ENCODE measurements at places on chromosomes 12 and 14.
A peak's percentile ranks its signal among the peaks of the same experiment; 100 is the strongest.

GRCh38 chr12:72018036-72018435 is 79.4 kb downstream of the TPH2 start:
- no peak for DNase-seq

DNA sequence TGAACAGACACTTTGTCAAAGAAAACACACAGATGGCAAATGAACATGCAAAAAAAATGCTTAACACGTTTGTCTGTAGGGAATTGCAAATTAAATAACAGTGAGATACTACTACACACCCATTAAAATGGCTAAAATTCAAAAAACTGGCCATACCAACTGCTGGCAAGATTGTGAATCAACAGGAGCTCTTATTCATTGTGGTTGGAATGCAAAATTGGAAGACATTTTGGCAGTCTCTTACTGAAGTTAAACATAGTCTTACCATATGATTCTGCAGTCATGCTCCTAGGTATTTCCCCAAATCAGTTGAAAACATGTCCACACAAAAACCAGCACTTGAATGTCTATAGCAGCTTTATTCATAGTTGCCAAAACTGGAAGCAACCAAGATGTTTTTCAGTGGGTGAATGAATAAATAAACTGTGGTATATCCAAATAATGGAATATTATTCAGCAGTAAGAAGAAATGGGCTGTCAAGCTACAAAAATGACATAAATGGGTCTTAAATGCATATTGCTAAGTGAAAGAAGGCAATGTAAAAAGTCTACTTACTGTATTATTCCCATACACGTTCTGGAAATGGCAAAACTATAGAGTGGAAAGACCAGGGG is 91.4 kb downstream of the PLEKHA5 start:
- peak; percentile 85 for DNase-seq

GRCh38 chr12:31120392-31121008 is 46.8 kb downstream of the DDX11 start:
- DNase-seq, result no peak

- DNase-seq, result no peak
Measured at GRCh38 chr14:61495809-61496208, 174.4 kb downstream of the PRKCH start.

Data from keratinocyte (primary cell).